Stomach (tissue), 19 donors: ENCODE measurements at places on chromosomes 12 and 14.

- no peak for DNase-seq
These were observed 1.4 kb upstream of the SMARCC2 start for GRCh38 chr12:56190695-56191155.

- DNase-seq = no peak
These were observed 57.5 kb downstream of the FRS2 start for GRCh38 chr12:69527506-69528272.

- peak; percentile 54 for DNase-seq
These were observed 166.1 kb downstream of the ADCK1 start for GRCh38 chr14:77965919-77966435.

- DNase-seq = no peak
These were observed 6.3 kb downstream of the CIPC start for GRCh38 chr14:77104393-77104792.

GRCh38 chr12:95790917-95791849 lies 619 bp upstream of the NTN4 start:
- no peak for DNase-seq

DNA sequence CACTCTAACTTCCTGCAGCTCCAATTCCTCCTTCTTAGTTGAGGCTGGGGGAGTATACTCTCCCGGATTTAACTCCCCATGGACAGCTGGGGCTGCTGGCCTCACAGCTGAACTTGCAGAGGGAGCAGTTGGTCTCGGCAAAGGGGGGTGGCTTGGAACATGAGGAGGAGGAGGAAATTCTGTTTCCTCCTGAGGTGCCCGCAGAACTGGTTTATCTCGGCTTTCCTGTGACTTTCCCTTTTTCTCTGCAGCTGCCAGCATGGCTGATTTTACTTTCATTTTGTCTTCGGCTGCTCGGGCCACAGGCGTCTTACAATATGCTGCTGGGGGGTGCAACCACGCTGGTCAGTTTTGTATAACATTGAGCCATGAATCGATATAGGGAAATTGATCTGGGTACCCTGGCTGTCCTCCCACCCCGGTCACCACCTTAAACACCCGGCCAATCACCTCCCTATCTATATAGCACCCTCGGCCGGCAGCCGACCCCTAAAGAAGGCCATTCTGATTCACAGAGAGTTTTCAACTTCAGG lies 1317.6 kb downstream of the TMEM121 start:
- peak; percentile 75 for DNase-seq

- DNase-seq = no peak
These were observed 210.1 kb downstream of the TMEM132D start for GRCh38 chr12:129693731-129694130.

- DNase-seq = no peak
These were observed 28.7 kb downstream of the LMNTD1 start for GRCh38 chr12:25524366-25524765.
